ENCODE measurements at places on chromosomes 6 and 20. TPM values are rescaled to one million over a fixed set of nuclear protein-coding genes. Genes with fewer than 3 reads are reported as not detected.

DNA sequence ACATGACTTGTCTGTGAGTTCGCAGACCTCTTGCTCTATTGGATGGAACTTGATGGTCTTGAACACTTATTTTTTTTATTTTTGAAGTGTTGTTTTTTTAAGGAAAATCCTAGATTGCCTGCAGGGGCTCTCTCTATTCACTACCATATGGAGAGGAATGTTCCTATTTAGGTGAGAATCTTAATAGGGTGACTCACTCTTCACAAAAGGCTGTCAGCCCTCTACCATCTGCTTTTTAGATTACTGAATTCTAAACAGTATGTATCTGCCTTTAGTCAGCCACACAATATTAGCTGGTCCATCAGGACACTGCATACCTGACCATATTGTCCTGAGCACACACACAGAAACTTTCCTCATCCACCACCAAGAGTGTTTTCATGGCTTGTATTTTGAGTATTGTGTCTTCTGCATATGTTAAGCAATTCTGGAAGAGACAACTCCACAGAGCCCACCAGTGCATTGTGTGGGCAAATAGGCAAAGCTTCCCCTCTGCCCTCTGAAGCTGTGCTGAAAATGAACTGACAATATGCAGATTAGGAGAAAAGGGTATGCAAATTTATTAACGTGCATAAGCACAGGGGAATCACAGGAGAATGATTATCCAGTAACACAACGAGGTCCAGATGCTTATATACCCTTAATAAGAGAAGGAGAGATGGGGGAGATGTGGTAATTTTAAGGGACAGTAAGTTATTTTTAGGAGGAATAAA is 6.6 kb upstream of the BTBD9 start:
- no peak overlapping the region for H3K4me3 ChIP-seq
- H3K27ac ChIP-seq, result no peak overlapping the region
- no peak for DNase-seq
- no peaks in the 10 kb centered on the region for H3K36me3 ChIP-seq
- H3K27me3 ChIP-seq, result no peaks in the 10 kb centered on the region
- H3K4me1 ChIP-seq, result peaks cover 4% of the 10 kb centered on the region

DNA sequence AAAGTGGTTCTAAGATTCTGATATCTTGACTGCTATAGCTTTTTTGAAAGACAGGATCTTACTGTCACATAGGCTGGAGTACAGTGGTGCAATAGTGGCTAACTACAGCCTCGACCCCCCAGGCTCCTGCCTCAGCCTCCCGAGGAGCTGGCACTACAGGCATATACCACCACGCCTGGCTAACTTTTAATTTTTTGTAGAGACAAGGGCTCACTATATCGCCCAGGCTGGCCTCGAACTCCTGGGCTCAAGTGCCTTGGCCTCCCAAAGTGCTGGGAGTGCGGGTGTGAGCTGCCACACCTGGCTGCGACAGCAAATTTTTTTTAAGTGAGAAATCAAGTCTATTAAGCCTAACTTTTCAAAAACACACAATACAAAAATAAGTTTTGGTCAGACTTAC is 106.6 kb downstream of the NOL4L start:
- H3K27ac ChIP-seq, result no peak overlapping the region
- peaks cover 3% of the 10 kb centered on the region for H3K36me3 ChIP-seq
- H3K4me3 ChIP-seq, result no peak overlapping the region
- H3K27me3 ChIP-seq, result no peaks in the 10 kb centered on the region

DNA sequence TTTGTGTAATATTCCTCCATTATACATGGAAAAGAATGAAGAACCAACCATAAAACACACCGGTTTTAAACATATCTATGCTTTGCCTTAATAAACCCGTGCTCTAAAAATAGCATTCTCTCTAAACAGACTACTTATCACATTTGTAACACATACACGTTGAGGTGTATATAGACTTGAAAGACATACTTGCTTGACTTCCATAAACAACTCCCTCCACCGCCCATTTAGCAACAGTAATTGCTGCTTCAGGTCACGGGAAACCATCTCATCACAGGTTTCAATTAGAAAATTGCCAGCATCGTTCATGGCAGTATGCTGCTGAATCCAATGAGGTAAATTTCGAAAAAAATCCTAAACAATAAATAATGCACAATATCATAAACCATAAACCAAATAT is 174.0 kb downstream of the SYNE1 start:
- no peaks in the 10 kb centered on the region for H3K36me3 ChIP-seq
- no peak for DNase-seq
- no peak overlapping the region for H3K27ac ChIP-seq
- H3K4me1 ChIP-seq, result no peaks in the 10 kb centered on the region
- H3K27me3 ChIP-seq, result no peaks in the 10 kb centered on the region

GRCh38 chr6:154868143-154868594 is 126.9 kb upstream of the TIAM2 start:
- no peak overlapping the region for H3K4me3 ChIP-seq
- H3K4me1 ChIP-seq, result peaks cover 4% of the 10 kb centered on the region
- DNase-seq, result no peak
- H3K27ac ChIP-seq, result no peak overlapping the region

DNA sequence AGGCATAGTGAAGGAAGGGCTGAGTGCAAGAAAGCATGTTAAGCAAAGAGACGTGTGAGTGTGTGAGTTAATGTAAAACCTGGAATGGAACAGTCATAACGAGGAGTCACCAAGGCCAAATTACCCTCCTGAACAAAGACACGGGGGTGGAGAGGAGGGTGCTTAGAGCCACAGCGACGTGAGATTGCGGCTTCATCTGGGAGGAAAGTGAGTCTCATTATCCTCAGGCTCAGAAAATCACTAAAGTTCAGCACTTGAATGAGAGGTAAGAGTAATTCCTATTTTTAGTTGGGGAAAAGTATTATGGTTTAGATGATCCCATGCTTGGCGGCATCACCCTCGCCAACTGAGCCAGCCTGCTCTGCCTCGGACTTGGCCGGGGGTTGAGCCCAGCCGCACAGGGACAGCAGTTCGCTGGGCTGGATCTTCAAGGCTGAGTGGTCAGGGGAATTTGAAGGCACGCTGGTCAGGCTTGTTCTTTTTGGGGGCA is 136.6 kb downstream of the DTNBP1 start:
- H3K4me3 ChIP-seq, result no peak overlapping the region
- peaks cover 35% of the 10 kb centered on the region for H3K36me3 ChIP-seq
- H3K27ac ChIP-seq, result no peak overlapping the region
- no peak for DNase-seq
- H3K27me3 ChIP-seq, result no peaks in the 10 kb centered on the region

DNA sequence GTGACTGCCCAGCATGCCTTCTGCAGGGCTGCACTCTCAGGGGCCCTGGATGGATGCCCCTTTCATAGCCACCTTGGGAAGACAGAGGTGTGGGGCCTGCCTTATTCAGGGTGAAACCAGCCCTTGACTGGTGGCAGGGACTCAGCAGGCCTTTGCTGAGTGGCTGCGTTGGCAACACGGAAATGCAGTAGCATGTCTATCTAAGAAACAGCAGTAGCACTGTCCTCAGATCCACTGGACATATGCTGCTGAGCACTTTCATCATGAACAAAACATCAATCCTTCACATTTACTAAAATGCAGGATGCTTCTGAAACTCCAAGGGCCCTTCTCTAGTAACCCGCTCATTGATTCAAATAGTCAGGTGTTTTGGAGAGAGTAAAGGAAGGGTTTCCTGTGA is 4.9 kb upstream of the TBXT start:
- H3K4me1 ChIP-seq, result peaks cover 21% of the 10 kb centered on the region
- no peaks in the 10 kb centered on the region for H3K36me3 ChIP-seq
- no peak for DNase-seq
- H3K4me3 ChIP-seq, result no peak overlapping the region
- H3K27ac ChIP-seq, result no peak overlapping the region

DNA sequence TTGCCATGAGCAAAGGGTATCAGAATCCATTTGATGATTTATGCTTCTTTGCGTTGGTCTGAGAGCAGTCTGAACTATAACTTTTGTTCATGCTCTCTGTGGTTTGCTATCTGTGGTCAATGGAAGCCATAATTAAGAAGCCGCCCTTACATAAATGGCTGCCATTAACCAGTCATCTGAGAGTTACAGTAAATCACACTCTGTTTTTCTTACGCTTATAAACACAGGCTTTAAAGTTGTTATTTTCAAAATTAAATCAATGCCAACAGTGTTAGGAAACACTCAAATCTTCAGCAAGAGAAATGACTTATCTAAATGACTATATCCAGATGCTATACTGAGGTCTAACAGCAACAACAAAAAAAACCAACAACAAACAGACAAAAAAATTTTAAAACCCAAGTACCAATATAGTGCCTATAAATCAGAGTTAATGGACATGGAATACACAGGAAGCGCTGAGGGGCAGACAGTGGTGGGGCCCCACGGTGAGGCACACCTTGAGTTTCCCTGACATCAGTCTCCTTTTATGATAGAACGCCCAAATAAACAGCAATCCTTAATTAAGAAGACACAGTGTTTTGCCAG is 108.0 kb upstream of the C6orf118 start:
- no peaks in the 10 kb centered on the region for H3K4me1 ChIP-seq
- no peak for DNase-seq
- no peak overlapping the region for H3K4me3 ChIP-seq
- no peak overlapping the region for H3K27ac ChIP-seq

DNA sequence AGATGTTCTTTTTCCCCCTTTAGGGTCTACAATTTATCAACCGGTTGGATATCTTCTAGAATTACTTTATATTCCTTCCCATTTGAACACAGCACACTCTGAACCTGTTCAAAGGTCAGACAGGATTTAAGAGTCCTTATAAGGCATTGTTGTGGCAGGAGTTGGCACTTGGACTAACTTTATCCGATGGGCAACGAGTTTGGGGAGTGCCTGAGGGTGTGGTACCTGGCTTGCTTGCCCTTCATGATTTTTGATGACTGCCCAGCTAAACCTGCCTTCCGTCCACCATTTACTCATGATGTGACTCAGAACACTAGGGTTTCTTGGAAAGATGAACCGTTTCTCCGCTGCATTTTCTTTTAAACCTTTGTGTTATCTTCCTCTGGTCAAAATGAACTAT is 285.2 kb downstream of the FOXC1 start:
- no peaks in the 10 kb centered on the region for H3K27me3 ChIP-seq
- H3K36me3 ChIP-seq, result no peaks in the 10 kb centered on the region
- no peak for DNase-seq
- H3K4me1 ChIP-seq, result no peaks in the 10 kb centered on the region

GRCh38 chr20:22535483-22535882 is 48.9 kb downstream of the FOXA2 start:
- no peak for DNase-seq
- H3K4me1 ChIP-seq, result no peaks in the 10 kb centered on the region
- no peaks in the 10 kb centered on the region for H3K27me3 ChIP-seq
- no peak overlapping the region for H3K4me3 ChIP-seq
- H3K27ac ChIP-seq, result no peak overlapping the region

DNA sequence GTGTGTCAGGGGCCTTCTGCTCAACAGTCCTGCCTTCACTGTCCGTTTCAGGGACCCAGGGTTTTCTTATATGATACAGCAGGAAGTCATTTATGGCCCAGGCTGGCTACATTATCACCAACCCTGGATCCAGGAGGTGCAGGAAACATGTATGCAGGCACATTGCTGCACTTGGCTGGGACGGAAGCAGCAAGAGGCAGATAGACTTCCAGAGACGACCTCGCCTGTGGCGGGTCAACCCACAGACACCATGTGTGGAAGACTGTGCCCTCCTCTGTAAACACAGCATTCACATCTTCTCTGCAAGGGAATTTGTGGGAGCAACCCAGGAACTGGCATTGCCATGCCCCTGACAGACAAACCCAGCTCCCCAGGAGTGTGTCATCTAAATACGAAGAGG is 43.7 kb downstream of the TBC1D7 start:
- peaks cover 37% of the 10 kb centered on the region for H3K36me3 ChIP-seq
- DNase-seq, result no peak
- no peak overlapping the region for H3K27ac ChIP-seq
- H3K4me3 ChIP-seq, result no peak overlapping the region
- no peaks in the 10 kb centered on the region for H3K27me3 ChIP-seq
- H3K4me1 ChIP-seq, result no peaks in the 10 kb centered on the region

DNA sequence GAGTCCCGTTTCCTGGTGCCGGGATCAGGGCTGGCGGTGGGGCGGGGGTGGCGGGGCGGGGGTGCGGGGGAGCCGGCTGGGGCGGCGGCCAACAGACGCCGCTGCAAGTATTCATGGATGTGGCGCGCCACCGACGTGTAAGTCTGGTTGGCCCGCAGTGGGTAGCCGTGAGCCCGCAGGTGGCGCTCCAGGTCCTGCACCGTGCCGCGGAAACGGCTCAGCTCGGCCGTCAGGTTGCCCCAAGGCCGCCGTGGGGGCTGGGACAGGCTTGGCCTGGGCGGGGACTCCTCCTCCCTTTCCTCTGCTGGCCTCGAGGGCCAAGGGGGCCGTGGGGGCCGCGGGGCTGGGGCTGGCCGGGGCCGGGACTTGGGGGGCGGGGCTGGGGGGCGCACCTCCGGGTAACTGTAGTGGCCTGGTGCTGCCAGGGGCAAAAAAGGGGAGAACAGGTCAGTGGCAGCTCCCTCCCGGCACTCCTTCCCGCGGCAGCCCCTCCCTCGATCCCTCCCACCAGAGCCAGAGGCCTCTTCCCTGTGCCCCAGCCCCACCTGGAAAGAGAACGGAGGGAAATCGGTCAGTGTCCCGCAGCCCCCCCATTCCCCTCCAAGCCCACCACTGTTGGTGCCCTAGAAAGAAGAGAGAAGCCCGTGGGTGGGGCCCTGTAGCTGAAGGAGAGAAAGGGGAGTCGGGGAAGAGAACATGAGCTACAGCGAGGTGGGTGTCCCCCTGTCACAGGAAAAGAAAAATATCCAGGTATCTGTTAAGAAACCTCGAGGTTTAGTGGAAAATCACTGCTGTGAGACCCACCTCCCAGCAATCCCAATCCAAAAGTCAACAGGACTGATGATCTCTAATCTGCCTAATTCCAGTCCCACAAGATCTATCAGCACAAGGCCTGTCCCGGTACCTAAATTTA is 21.3 kb downstream of the TNXB start:
- H3K4me3 ChIP-seq, result peak overlapping the region; percentile 60
- H3K27ac ChIP-seq, result no peak overlapping the region
- DNase-seq, result peak; percentile 92
- H3K36me3 ChIP-seq, result no peaks in the 10 kb centered on the region

GRCh38 chr20:24665196-24665595 is 195.8 kb downstream of the SYNDIG1 start:
- H3K4me1 ChIP-seq, result no peaks in the 10 kb centered on the region
- no peak for DNase-seq
- H3K27ac ChIP-seq, result no peak overlapping the region
- no peaks in the 10 kb centered on the region for H3K27me3 ChIP-seq

Gene C4B
- total RNA-seq, result 3.5 TPM

Gene MYLK2
- total RNA-seq, result 0.22 TPM

All from H1 (cell line).